NCI-H146 (cell line): ENCODE measurements at places on chromosomes 12 and 14.

- no peak for DNase-seq
Observed at GRCh38 chr12:98519257-98519907, 4.0 kb downstream of the TMPO start.

DNA sequence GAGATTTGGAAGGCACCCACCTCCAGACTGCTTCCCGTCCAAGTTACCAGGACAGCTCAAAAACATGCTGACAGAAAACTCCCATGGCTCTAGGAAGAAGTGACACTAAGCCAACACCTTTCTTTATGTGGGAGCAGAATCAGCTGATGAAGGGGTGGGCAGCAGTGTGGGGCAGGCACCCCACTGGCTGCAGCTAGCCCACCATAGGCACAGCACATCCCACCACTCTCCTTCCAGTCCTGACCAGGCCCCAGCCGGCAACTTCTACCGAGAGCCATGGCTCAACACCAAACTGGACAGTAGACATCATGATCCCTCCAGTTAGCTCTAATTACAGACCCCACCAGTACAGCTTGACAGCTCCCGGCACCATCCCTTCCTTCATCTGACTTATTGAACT, 45.0 kb downstream of the SH2B3 start:
- DNase-seq = no peak

- no peak for DNase-seq
Observed at GRCh38 chr12:106564678-106565329, 18.0 kb upstream of the RFX4 start.

GRCh38 chr12:130529781-130530180, 186.3 kb downstream of the RIMBP2 start:
- DNase-seq = no peak

GRCh38 chr12:30145684-30146032, 361.9 kb upstream of the TMTC1 start:
- no peak for DNase-seq

- DNase-seq = no peak
Observed at GRCh38 chr12:43241986-43242385, 310.0 kb downstream of the ADAMTS20 start.
